ENCODE measurements at places on chromosomes 3 and 15.
A peak's percentile ranks its signal among the peaks of the same experiment; 100 is the strongest.

DNA sequence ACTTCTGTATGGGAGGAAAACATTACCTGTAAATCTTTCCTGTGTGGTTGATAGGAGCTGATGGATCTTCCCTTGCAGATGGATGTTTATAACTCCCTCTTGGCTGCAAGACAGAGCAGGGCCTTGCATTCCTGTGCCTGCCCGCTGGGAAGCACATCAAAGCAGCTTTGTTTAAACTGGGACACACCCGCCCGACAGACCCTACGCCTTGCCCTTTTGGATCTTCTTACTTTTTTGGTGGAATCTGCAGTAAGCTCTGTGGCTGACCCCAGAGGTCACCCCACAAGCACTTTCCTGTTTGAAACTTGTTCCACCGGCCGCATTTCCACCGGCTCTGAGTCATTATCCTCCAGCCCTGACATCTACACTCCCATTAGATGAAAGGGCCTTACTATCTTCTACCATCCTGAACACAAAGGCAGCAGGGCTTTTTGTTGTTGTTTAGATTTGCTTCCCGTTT, 244.1 kb upstream of the STT3B start:
- DNase-seq = no peak

GRCh38 chr15:41603941-41604911, 45.2 kb downstream of the TYRO3 start:
- DNase-seq = peak; percentile 80

- no peak for DNase-seq
These were observed 489.2 kb upstream of the CNTN4 start for GRCh38 chr3:1609416-1609815.

DNA sequence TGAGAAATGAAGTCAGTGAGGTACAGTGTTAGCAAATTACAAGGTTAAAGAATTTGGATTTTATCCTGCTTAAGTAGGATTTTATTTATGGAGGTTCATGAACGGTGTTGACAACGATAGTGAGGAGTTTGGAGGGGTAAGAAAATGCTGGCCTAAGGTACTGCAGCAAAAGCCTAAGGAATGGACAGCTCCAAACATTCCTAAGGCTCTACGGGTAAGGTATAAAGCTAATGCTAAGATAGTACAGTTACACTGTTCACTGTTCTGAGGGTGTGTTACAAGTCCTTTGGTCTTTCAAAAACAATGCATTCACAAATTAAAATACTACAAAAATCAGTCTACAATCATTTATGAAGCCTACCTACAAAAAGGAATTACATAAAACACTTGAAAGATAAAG, 7.3 kb downstream of the MTMR10 start:
- DNase-seq = no peak

DNA sequence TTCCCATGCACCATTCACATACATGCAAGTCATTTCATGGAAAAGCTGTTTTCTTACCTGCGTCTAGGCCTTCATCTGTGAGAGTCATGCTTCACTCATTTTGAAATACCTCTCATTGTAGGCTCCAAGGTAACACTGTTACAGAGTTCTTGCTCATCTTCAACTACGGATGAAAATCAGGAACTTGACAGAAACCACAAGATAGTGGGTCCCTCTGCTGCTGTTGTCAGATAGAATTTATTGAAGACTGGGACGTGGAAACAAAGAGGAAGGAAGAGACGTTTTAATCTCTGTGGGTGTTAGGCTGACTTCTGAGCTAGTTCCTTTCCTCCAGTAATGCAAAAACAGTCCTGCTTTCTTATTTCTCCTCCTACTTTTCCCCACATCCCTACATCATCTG, at the start of gene P2RY14:
P2RY14 (minus strand) TSS at position 313 of the 400 bp plus-strand sequence. CDS start 64,226 bp downstream, outside the sequence.
- DNase-seq = no peak

DNA sequence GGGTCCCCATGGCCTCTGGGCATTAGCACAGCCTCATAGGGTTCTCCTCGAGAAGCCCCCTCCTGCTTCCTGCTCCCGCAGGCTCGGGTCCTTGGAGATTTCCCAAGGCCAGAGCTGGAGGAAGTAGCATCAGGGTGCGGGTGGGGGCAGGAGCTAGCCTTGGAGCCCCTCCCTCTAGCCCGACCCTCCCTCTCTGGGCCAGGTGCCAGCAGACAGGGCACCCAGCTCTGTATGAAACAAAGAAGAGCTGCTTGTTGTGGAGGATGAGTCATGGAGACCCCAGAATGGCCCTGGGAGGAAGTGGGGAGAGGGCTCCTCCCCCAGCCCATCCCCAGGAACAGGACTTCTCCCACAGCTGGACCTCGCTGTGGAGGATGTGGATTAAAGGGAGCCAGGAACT, 29.2 kb downstream of the EPHB3 start:
- DNase-seq = no peak

GRCh38 chr3:17259685-17260084, 374.9 kb downstream of the PLCL2 start:
- DNase-seq = no peak

DNA sequence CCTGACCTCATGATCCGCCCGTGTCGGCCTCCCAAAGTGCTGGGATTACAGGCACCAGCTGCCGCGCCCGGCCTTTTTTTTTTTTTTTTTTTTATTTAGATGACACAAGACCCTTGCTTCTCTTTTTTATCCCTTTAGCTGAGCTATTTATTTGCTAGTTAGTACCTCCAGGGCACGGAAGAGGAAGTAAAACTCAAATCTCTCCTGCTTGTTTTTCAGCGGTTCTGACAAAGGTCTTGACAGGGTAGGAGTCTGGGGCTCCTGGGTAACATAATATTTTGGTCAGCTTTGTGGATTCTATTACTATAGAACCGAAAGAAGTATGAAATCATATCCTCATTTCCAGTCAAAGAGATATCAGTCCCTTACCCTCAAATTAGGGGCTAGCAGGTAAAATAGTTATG, 44.0 kb upstream of the ETV5 start:
- DNase-seq = no peak

GRCh38 chr15:36136049-36136448, 443.4 kb upstream of the CDIN1 start:
- no peak for DNase-seq

GRCh38 chr3:182045736-182046135, 334.0 kb downstream of the SOX2 start:
- no peak for DNase-seq

DNA sequence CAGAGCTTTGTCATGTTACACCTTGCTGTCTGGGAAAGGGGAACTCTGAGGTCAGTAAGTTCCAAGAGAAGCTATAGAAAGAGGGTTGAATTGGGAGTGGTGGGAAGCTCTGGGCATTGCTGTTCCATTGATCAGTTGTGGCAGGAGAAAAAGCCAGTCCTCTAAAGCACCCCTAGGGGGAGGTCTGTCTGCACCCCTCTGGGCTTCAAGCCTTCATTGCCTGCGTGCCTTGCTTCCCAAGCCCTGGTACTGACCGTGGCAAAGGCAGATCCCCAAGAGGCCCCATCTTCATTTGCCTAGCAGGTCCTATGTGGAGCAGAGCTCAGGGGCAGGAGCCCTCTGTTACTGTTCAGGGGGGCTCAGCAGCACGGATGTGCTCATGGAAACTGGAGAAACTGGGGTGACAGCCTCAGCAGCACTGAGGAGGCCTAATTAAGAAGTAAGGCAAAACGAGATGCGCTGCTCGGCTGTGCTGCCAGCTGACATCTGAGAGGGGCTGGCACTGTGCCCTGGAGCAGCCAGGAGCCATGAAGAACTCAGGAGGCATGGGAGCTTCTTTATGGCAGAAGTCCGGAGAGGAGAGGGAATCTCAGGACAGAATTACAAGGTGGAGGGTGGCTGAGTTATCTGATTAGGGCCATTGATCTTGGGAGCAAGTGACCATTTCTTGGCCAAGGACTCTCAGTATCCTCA, 270.9 kb downstream of the RPLP1 start:
- no peak for DNase-seq

DNA sequence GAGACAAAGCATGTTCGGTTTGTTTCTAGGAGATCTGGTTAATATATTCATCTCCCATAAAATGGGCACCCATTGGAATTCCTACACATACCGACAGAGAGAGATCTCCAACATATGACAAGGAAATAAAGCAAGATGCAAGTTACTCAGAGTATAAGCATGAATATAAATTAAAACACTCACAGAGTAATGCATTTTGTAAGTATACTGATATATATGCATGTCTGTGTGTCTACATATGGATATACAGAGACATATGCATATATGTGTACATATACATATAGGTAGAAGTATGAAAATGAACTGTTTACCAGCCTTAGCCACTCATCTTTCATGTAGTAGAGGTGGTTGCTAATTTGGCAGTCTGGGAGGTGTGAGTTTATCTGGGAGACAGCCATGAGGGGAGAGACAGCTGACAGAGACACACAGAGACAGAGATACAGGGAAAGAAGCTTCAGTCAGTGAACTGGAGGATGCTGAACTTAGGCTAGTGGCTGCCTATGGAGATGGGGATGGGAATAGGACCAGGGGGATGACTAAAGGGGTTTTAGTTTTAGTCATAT, 134.5 kb downstream of the NTRK3 start:
- no peak for DNase-seq

- DNase-seq = peak; percentile 62
These were observed 30.5 kb upstream of the TIPARP start for GRCh38 chr3:156643729-156644389.

DNA sequence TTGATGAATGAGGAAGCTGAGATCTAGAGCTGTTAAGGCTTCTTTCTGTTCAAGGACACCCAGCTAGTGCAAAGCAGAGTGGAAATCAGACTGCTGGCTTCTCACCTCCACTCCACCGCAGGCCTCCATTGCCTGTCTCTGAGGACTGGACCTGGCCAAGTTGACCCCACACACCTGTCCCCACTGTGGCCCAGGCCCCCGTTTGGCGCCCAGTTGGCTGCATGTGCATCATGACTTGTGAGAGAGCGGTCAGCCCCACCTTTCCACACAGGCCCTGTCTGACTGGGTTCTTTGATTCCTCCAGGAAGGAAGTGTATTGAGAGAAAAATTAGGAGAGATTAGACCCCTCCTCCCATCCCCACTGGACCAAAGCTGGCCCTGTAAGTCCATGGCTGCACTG, 206.3 kb upstream of the TLE3 start:
- DNase-seq = no peak

DNA sequence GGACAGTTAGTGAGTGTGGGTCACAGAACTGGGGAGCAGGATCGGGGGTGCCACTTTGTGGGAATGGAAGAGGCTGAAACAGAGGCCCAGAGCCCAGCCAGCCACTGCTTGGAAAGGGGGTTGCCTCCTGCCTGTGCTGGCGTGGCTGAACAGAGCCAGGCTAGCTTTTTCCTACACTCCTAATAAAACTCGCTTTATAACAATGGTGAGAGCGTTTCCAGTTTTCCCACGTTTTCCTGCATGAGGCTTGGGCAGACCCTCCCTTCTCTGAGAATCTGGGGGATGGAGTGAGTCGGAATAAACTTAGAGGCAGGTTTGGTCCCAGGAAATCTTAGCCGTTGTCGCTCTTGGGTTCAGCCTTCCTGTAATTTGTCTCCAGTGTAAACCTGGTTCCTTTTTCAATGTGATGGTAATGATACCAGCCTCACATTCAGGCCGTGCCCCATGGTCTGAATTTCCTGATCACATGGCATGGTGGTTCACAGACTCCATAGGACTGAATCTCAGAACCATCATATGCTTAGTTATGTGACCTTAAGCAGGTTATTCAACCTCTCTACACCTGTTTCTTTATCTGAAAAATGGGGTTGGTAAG, 6.5 kb upstream of the FGD5 start:
- no peak for DNase-seq

DNA sequence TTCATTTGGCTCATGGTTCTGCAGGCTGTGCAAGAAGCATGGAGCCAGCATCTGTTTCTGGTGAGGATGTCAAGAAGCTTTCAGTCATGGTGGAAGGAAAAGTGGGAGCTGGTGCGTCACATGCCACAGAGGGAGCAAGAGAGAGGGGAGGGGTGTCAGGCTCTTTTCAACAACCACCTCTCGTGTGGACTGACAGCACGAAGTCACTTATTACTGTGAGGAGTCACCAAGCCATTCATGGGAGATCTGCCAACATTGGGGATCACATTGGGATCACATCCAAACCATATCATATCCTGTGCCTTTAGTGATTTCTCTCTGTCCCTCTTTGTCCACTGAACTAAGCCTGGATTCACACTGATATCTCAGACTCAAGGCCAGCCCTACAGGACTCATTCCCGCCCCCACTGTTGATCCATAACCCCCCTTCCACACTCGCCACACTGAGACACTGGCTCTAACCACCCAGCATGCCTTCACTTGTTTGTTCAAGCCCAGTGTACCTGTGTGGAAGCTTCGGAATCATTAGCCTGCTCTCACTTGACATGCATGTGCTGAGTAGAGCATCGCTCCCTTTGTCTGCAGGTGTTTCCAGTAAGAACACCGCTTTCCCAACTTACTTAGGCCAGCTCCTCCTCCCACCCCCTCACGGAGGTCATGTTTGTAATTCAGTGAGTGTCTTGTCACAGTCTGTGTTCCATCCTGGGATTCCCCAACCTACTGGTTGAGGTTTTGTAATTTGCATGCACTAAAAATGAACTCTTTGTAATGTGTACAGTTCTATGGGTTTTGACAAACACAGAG, 132.2 kb downstream of the KLF13 start:
- peak; percentile 49 for DNase-seq

- DNase-seq = no peak
These were observed 13.0 kb downstream of the ADAMTS17 start for GRCh38 chr15:100328796-100329195.

- peak; percentile 82 for DNase-seq
These were observed 127.6 kb upstream of the LMOD3 start for GRCh38 chr3:69250014-69250413.

DNA sequence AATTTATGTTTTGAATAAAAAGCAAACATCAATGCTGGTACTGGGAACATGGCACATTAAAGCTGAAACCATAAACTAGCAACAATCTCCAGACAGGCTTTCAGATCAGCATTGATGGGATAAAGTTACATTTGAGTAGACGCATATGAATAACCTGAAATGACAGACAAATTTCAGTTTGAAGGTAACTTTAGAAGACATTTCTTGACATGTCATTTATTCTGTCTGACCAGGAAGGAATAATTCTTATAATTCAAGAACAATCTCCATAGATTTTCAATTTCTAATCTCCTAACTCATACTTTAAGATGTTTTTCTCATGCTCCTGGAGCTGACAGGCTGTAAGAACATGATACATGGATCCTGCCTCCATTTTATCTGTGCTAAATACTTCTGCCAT, 69.8 kb downstream of the PLCH1 start:
- no peak for DNase-seq

GRCh38 chr15:74375303-74375693, 7.9 kb upstream of the CYP11A1 start:
- peak; percentile 78 for DNase-seq

DNA sequence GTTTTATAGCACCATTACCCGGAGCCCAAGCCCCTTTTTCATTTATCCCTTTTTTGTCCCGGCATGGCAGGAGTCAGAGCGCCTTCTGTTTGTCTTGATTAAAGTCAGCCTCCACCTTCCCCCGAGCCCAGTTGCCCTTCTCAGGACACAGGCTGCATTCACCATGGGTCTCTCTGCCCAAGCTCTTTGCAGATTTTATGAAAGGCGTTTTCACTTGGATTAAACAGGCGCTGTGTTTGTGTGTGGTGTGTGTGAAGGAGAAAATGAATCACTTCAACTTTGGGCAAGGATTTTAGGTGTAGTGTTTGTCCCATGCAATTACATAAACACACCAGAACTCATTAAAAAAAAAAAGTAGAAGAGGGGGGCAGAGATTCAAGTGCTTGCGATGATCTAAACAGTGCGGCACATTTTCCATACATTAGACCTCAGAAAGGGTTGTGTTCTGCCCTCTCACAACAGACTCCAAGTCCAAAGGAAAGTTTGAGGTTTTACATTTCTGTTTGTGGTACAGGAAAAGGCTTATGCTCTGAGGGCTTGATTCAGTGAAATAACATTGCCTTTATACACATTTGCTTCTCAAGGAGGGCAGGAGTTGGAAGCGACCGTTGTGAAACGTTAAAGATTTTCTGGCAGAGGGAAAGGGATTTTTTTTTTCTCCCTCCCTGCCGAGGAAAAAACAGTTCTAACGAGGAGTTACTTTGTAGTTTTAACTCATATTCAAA, 14.5 kb upstream of the IL16 start:
- no peak for DNase-seq

Data from Peyer's patch (tissue), 4 donors.